ENCODE measurements at places on chromosomes 13 and 19.

DNA sequence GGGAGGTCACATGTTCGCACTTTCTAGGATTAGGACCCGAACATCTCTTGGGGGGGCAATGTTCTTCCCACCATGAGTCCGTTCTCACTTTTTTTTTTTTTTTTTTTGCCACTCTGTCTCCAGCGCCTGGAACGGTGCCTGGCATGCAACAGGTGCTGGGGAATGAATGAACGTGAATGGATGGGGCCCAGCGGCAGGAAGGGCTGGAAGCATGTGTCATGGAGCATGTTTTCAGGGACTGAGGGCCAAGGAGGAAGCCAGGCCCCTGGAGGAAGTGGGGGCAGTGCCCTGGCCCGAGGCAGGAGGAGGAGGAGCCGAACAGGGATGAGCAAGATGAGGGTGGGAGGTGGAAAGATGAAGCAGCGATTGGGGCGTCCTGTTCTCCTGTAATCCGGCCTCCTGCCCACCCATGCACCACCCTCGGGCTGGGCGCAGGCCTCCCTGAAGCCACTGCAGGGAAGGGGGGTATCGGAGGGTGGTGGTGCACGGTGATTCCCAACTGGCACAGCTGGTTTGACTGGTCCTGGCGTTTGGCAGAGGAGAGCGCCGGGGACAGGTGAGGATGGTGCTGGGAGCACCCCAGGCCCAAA is 8.8 kb upstream of the SULT2B1 start:
- ATAC-seq, result peak; percentile 78

DNA sequence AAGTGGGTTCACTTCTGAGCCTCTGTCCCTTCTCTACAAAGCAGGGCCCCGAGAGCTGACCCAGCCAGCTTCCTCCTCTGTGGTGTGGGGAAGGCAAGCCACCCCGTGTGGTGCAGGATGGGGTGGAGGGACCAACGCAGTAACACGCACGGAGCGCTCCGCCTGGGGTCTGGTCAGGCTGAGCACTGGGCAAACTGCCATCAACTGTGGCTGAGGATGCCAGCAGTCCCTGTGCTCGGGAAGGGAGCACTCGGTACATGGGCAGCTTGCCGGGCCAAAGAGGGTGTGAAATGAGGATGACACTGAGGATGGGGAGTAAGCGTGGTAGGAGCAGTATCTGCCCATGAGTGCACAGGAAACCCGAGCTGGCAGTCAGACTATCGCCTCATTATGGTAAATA is 7.6 kb upstream of the GMIP start:
- ATAC-seq, result no peak

- no peak for ATAC-seq
These were observed at the start of gene IGFL3 for GRCh38 chr19:46124638-46125115. TSS of gene IGFL3 (minus strand) at chr19:46124688. CDS start at chr19:46124649, 39 bp downstream.

DNA sequence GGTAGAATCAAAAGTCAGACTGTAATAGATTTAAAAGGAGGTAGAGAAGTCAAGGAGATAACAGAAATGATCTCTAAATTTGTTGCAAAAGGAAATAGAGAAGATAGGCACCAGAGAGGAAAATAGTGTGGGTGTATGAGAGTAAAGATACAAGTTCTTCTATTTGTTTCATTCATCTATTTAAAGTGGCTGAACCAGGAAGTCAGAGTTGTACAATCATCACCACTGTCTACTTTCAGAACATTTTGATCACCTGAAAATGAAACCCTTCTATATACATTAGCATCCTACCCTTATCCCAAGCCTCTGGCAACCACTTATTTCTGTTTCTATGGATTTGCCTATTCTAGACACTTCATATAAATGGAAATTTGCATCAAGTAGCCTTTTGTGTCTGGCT is 36.7 kb downstream of the INTS6 start:
- ATAC-seq, result no peak

DNA sequence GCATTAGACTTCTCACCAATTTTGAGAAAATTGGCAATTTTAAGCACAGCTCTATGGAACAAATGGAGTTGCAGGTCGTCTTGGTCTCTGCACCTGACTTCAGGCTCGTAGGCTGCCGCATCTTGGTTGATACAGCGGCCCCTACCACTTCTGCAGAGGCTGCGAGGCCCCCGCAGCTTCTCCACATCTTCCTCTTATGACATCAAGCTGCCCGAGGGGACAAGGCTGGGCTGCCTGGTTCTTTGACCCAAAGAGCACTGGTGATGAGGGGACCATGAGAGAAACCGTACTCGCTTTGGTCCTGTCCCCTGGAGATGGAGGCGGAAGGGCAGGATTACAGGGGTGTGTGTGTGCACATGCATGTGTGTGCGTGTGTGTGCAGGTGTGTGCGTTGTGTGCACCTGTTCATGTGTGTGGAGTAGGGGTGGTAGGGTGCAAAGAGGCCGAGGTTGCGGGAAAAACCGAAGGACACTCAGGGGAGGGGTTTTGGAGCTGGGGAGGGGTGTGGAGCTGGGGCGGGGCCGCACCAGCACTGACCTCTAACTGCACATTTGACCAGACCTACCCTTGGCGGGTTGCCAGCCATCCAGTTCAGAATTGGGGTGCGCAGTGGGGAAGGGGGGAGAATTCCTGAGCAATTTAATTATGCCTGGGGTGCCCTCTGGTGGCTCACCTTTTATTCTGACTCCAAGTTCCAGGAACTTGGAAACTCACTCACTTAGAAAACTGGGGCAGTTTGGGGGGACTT is 65.1 kb upstream of the ARHGEF7 start:
- peak; percentile 54 for ATAC-seq
